ENCODE measurements at places on chromosomes 12 and 14. TPM values are rescaled to one million over a fixed set of nuclear protein-coding genes. Genes with fewer than 3 reads are reported as not detected.

The TTLL5 gene
- total RNA-seq: 46.0 TPM

The DRAM1 gene
- total RNA-seq: 3.2 TPM

DNA sequence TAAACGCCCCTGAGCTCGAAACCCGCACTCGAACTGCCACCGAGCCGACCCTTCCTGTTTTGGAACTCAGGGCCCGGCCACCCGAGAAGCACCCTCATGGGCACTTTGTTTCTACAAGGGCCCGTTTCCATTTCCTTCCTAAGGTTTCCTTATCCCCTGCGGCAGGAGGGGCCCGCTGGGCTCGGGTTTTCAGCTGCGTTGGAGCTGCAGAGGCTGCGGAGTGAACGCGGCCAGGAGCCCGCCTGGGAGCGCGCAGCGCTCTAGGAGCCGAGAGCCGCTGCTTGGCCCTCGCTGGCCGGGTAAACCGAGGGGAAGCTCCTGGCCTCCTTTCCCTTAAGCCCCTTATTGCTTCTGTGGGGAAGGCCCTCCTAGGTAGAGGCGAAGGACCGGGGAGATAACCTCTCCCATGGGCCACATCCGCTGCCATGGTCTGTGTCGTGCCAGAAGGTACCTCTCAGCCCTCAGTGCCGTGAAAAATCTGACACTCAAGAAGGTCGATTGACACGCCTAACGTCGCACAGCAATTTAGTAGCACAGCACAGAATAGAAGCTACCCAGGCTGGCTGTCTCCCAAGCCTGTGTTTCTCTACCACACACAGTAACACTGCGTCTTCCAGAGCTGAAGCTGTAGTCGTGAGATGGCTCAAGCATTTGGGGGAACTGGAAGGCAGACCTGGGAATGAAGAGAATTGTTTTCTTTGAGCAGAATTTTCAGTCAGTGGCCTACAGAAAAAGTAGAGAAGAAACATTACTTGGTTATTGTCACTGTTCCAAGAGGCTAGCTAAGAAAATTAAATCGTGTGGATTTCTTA, 12.9 kb upstream of the CALM1 start:
- DNase-seq: peak; percentile 63

GRCh38 chr12:50282721-50283228, 545 bp downstream of the LIMA1 start:
- no peak for DNase-seq

The GARIN6 gene
- total RNA-seq: not detected

The NDUFA12 gene
- 133 TPM for total RNA-seq

GRCh38 chr14:97306760-97307246, 509.6 kb downstream of the VRK1 start:
- no peak for DNase-seq

The P2RX7 gene
- 1.0 TPM for total RNA-seq

- DNase-seq: no peak
These were observed 98.4 kb upstream of the BTG1 start for GRCh38 chr12:92244036-92244435.

DNA sequence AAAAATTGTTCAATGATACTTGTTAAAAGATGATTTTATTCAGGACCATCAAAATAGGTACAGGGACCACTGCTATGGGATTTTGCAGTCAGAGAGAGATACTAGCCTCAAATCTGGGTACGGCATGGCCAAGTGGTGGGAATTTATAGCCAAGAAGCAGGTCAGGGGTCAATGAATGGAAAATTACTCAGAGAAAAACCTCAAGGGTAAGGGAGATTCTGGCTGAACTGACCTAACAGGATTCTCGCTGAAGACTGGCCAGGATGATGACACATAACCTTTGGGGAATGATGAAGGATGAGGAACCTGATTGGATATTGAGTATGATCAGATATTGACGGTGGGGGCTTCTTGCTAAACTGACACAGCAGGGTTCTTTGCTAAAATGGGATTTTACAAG, 32.7 kb downstream of the DEPDC4 start:
- DNase-seq: no peak

DNA sequence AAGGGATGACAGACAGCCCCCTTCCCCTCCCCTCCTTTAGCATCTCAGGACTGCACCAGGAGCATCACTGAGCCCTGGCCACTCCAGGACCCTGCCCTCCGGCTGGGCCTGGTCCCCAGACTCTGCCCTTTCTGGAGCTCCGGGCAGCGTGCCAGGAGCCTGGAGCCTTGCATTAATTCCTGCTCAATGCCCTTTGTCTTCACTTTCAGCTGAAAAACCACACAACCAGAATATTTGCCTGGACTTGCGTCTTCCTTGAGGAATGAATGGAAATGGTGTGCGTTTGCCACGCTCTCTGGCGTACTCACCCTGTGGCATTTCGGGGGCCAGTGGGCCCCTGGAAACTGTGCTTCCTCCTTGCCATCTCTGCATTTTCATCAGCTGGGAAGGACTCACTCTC, 8.5 kb upstream of the RFLNA start:
- DNase-seq: no peak

GRCh38 chr14:101101456-101102056, 198.0 kb upstream of the RTL1 start:
- DNase-seq: peak; percentile 22
